ENCODE measurements at places on chromosomes 7 and 10.

DNA sequence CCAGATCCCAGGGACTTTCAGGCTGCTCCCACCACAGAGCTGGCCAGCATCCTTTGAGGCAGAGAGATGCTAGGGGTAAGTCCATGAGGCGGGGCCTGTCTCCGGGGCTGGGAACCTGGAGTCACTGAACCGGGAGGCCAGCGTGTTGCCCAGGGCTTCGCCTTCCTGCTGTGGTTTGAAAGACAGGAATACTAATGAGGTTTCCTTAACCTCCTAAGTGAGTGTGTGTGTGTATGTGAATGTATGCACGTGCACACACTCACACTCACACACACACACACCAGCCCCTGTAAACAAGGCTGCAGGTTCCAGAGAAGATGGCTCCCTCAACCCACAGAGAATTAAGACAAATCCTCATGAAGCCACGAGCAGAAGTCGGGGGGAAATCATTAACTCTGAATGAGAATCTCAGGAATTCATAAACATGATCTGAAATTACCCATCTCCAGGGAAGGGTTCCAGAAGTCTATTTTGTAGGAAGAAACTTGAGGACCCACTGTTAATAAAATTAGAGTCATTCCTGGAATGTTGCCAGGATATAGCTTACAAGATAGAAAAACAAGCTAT lies 20.3 kb upstream of the PFKP start:
- DNase-seq: no peak

- no peak for DNase-seq
Measured at GRCh38 chr7:18087687-18088078, 60.0 kb upstream of the PRPS1L1 start.

GRCh38 chr7:72781631-72782030 lies 46.4 kb downstream of the TYW1B start:
- DNase-seq: no peak

- DNase-seq: no peak
Measured at GRCh38 chr10:126687121-126687606, 16.7 kb upstream of the C10orf90 start.

- no peak for DNase-seq
Measured at GRCh38 chr7:107173191-107173590, 4.4 kb downstream of the HBP1 start.

DNA sequence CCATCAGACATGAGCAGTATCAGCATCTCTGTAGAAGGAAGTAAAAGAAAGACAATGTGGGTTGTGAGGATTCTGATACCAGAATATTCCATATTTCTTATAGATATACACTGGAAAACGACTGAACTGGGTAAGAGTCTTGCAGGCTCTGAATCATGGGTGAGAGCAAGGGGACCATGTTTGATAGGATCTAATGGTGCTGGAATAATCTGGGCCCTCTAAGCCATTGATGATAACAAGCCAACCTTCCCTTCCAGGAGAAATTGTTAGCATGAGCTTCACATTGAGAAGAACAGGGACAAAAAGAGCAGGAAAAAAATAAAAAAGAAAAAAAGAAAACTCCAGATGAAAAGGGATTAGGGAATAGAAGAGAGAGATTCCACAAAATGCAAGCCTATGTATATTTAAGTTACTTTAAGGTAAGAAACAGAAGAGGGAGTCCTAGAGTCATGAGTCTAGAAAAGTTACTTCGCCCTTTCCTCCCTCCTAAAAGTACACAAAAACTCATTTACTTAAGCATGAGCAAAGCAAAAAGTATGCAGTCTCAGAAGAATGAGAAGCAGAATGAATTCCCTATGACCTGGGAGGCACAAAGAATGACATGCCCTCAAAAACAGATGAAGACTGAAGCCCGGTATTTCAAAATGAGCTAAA lies 181.9 kb downstream of the TMEM26 start:
- peak; percentile 16 for DNase-seq

- peak; percentile 24 for DNase-seq
Measured at GRCh38 chr7:24574950-24575349, 1.7 kb downstream of the PALS2 start.

DNA sequence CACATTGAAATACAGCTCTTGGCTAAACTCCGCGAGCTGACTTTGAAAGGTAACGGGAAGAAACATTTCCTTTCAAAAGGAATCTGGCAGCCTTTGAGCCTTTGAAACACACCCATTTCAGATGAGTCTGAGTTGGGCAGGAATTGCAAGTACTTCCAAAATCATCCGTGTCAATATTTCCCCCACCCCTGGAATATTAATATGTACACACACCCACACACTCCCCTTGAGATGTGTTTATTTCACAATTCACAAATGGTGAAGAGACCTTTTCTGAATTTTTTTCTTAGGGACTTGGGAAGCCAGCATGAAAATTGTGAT lies 438.7 kb upstream of the NRP1 start:
- no peak for DNase-seq

DNA sequence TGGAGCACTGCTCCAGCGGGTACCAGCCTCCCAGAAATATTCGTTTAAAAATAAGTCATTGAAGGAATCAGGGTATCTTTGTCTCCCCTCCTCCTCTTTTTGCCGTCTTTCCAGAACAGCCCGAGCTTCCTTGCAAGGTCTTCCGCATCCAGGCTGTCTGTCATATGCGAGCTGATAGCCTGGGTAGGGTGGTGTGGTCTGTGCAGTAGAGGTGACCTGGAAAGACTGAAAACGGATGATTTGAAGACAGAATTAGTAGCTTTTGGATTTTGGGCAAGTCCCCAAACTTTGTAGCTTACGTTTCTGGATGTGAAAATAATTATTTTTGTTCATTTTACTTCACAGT lies 480 bp downstream of the VPS50 start:
- peak; percentile 56 for DNase-seq

GRCh38 chr10:82938331-82938730 lies 1063.3 kb downstream of the NRG3 start:
- no peak for DNase-seq

DNA sequence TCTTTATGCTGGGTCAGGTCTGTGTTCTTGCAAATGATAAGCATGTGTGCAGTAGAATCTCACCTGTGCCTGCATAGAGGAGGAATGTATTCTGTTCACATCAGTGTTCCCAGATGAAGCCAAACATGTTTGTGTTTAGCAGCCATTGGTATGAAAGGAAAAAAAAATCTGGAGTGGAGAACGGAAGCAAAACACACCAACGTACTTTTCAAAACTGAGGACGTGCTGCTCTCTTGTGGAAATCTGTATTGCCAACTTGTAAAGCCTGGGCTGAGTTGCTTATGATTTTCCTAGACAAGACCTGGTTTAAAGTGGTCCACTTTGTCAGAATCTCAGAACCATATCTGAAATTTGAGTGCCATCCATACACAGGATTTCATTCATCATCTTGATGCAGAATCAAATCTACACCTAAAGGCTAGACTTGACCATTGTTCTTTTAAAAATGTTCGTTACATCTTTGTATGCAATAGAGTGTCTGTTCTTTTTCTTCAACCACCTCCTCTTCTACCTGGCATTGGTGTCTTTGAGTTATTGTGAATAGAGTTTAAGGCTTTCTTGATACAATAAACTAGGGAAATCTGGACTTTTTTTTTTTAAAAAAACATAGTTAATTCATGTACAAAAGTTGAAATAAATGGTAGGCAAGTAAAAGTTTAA lies 367.7 kb downstream of the PHF14 start:
- peak; percentile 44 for DNase-seq

DNA sequence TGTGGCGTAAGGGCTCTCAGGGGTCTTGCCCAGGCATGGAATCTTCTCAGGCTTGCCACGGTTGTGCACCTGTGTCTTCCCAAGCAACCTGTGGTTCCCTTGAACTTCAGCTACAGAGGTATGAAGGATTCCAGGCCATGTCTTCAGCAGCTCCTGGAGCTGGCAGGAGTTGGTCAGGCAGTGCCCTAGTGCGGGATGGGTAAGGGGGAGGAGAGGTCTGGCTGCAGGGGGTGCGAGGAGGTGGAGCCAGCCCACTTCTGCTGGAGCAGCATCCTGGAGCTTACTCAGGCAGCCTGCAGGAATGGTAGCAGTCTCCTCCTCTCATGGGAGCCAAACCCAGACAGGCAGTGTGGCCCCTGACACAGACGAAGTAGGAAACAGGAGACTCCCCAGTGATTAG lies 3.8 kb upstream of the TRIL start:
- DNase-seq: no peak

GRCh38 chr7:133723044-133723443 lies 404.1 kb upstream of the LRGUK start:
- DNase-seq: no peak

DNA sequence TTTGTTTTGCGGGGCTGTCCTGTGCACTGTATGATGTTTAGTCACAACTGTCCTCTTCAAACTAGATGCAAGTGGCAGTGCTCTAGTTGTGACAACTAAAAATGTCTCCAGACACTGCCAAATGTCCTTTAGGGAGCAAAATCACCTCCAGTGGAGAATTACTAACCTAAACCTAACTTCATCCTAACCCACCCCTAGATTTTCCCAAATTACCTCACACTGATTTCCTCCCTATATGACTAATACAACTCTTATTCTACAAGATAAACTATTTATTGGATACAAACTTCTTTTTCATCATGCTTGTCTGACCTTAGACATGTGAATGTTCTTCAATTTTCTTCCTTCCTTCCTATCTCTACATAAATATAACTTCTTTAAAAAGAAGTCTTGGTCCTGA lies 26.4 kb downstream of the PNPLA8 start:
- DNase-seq: no peak

- no peak for DNase-seq
Measured at GRCh38 chr7:57685418-57685817, 235.4 kb downstream of the ZNF716 start.

DNA sequence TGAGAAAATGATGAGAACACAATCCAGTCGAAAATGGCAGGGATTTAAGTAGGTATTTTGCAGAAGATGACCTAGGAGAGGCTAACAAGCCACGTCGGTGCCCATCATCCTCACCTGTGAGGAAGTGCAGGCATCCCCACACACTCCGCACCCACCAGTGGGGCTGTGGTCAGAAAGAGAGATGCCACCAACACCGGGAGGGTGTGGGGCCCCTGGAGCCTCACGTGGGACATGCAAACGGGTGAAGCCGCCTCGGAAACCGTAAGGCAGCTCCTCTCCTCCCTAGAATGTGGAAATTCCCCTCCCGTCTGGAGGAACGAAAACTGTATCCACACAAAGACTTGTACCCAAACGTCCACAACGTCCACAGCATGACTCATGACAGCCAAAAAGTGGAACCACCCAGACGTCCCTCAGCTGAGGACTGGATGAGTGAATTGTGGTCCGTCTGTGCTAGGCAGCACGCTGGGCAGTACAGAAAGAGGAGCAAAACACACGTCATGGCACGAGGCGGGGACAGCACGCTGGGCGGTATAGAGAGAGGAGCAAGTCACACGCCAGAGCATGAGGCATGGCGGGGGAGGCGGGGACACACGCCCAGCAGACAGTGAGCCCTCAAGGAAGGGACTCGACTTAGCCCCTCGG lies 246.0 kb downstream of the ELFN1 start:
- DNase-seq: no peak

All from RKO (cell line).